ENCODE measurements at places on chromosomes 3 and 15.

DNA sequence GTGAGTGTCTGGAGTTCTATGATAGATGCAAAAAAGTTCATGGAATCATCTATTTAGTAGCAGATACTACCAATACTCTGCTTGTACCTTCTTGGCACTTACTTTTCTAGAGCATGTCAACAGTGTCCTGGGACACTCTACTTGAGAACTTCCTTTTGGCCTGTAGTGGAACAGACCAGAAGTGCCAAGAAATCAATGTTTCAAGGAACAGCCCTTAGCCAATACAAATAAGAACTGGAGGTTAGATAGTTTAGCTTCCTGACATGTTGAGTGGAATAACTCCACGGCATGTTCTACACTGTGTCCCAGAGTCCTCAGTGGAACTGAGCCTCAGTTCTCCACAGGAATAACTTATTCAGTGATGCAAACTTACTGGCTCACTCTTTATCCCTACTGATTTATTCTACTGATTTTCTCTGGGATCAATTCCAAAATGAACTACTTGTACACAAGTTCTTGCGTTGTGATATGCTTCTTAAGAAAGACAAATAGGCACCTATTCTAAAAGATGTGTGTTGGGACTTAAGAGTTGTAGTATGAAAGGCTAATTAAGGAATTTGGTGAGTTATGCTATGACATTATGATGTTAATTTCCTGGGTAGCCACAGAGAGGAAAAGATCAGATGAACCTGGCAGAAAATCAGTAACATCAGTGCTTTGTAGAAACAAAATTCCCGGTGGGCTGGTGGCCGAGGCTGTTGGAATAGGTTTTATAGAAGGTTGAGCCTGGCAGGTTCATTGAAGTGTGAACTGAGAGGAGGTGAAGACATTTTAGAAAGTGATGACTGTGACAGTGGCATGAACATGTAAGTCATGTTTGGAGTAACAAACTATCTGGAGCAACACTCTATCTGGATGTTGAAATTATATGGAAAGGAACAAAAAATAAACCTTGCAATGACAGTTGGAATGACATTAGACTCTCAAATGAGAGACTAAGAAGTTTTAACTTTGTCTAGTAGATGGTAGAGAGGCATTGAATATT is 101.8 kb upstream of the RBMS3 start:
- DNase-seq = no peak

- no peak for DNase-seq
These were observed 299.7 kb upstream of the LMCD1 start for GRCh38 chr3:8201886-8202285.

GRCh38 chr3:133210656-133211055 is 172.5 kb downstream of the TMEM108 start:
- no peak for DNase-seq

DNA sequence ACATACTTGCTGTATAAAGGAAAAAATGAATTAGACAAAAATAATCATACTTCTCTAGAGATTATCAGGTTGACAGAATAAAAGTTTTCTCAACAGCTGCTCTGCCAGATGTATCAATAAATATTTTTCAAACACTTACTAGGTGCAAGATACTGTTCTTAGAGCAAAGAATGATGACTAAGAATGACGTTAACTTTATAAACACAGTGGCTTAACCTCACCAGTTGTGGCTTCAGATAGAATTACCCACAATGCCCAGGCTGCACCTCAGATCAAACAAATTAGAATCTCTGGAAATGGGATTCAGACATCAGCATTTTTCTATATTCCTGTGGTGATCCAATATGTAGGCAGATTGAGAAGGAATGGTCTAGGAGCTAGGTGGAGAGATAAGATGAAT is 422.4 kb upstream of the ATP11B start:
- no peak for DNase-seq

- no peak for DNase-seq
These were observed 1.8 kb upstream of the ZSCAN2 start for GRCh38 chr15:84598993-84599392.

DNA sequence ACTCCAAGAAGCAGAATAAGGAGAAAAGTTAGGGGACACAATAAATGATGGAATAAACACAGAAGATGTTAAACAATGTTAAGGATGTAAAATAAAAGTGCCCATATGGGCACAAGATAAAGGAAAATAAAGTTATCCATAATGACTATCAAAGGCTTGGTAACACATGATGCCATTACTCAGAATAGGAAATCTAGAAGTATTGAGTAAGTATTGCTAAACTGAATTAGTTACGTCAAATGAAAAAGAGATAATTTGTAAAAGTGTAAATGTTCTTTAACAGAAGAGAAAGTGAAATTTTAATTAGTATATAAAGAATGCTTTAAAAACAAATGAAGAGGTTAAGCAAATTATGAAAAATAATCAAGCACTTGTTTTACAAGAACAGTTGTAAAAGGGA is 6.7 kb downstream of the COPS2 start:
- no peak for DNase-seq

DNA sequence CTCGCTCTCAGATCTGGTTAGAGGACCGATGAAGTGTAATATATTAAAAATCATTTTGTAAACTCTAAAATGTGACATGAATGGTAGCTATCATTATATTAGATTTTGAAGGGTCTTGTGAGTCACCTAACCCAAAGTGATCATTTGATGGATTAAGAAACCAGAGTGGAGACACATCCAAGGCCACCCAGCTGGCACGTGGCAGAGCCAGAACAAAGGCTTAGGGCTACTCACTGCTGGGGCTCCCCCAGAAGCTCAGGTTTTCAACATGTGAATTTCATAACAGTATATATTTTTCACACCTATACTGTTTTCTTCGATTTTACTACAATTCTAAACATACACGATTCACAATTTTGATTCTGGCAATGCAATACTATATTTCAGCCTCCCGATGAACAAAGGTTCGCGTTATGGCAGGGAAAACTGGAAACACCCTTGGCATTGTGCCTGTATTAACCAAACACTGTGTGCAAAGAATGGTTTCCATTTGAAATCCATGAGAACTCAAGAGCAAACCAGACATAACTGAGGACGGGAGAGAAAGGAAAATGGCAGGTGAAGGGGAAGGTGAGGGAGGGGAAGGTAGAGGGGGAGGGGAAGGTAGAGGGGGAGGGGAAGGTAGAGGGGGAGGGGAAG is 88.9 kb downstream of the ADAMTS17 start:
- no peak for DNase-seq

DNA sequence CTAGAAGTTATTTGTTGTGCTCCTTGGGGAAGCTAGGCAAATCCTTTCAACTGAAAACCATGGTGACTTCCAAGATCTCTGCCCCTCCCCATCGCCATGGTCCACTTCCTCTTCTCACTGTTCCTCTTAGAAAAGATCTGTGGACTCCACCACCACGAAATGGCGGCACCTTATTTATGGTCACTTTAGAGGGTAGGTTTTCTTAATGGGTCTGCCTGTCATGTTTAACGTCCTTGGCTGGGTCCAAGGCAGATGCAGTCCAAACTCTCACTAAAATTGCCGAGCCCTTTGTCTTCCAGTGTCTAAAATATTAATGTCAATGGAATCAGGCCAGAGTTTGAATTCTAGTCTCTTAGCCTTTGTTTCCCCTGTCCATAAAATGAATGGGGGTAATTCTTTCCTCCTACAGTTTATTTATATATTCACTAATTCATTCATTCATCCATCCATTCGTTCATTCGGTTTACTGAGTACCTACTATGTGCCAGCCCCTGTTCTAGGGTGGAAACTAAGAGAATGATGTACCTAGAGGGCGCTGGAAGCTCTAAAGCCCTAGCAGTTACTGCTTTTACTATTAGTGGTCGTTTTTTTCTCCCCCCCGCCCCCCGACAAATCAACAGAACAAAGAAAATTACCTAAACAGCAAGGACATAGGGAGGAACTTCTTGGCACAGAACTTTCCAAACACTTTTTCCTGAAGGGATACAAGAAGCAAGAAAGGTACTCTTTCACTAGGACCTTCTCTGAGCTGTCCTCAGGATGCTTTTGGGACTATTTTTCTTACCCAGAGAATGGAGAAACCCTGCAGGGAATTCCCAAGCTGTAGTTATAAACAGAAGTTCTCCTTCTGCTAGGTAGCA is 657 bp downstream of the PATL2 start:
- no peak for DNase-seq

DNA sequence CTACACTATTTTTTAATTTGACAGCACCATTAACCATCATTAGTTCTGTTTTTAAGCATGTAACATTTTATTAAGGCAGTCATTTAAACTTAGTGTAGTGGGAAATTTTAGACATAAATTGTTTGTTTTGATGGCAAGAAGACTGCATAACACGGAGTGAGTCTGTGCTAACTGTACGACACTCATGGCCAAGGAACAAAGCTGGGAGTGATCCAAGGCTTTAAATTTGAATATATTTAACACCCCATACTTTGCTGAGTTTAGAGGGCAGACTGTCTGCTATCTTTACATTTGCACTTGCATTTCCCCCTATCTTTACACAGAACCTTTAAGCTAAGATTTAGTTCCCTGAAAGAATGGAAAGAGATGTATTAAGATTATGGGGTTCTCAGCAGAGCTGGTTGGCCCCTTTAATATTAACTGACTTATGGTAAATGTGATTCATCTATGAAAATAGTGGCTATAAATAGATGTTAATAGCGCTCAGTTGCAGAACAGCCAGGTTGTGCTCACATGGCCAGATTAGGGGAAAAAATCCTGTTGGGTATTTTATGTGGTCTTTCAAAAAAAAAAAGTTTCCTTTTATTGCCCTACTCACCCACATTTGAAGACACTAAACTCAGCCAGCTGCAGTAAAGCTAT is 120.7 kb downstream of the CMSS1 start:
- no peak for DNase-seq

DNA sequence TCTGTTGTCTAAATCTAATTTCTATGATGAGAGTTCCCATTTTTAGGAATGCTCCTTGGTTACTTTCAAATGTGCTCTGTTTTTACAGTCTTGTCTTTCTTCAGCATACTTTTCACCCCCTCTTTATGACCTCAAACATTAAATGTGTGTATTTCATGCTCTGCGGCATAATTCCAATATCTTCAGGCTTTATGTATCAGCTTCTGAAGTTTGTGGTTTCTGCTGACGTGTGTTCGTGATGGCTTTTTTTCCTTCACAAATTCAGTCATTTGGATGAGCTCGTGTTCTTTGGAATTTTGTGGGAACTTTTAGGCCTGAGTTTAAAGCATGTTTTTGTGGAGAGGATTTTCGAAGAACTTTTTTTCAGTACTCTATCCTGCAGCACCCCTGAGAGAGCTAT is 97.7 kb upstream of the CHRNA7 start:
- no peak for DNase-seq

GRCh38 chr3:58621086-58621830 is 44.1 kb upstream of the FAM107A start:
- DNase-seq = no peak

DNA sequence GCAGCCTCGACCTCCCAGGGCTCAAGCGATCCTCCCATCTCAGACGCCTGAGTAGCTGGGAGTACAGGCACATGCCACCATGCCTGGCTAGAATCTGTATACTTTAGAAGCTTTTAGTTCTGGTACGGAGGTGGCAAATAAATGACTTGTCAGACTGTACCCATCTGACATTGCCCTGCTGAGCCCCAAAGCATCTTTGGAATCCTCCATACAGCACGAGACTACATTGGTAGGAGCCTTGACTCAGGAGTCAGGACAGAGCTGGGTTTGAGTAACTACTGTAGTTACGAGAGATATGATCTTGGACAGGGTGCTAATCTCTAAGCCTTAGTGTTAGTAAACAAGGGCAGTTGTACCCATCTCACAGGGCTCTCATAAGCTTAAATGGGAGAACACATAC is 67.8 kb upstream of the NPHP3 start:
- DNase-seq = no peak

GRCh38 chr3:186538779-186539178 is 5.4 kb downstream of the CRYGS start:
- no peak for DNase-seq

DNA sequence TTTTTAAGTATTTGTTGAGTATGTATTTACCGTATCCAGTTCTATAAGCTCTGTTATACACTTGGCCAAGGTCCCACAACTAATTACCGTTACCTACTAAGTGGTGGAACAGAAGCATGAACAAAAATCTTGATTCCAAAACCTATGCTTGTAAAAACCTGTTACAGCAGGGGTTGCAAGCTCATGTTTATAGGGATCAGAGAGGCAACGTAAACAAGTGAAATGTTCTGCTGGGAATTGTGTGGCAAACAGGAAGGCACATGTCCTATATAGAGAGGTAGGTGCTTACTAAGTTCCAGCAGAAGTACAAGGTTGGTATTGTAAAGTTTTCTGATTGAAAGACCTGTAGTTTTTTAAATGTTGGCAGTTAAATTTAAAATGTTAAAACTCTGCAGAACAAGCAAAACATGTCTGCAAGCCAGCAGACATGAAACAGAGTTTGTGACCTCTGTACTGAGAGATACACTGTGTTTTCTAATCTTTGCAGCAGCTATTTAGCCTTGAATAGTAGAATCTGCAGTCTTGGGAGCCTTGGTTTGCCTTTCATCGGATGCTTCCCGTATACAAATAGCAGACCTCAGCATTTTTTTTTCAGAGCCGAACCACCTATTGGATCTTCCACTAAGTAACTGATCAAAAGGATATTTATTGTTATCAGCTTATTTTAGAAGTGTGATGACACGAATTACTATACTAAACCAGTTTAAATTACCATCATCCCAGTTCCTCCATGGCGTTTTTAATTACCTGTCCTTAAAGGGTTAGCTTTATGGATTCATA is 11.4 kb downstream of the IREB2 start:
- DNase-seq = no peak

DNA sequence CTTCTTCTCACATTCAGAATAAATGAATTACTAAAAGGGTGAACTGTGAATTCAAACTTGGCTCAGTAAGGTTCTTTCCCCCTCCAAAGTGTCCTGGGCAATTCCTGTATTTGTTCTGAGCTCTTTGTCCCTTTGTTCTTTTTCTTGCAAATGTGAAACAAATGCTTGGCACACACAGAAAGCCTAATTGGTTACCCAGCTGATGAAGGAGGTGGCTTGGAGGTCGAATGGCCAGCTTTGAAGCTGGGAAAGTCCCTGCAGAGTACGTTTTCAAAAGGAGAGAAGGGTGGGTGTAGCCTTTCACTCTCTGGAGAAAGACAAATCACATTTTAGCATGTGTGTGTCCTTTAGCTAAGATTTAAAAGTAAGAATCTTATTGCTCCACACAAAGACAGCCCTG is 154.4 kb downstream of the PEX5L start:
- no peak for DNase-seq

DNA sequence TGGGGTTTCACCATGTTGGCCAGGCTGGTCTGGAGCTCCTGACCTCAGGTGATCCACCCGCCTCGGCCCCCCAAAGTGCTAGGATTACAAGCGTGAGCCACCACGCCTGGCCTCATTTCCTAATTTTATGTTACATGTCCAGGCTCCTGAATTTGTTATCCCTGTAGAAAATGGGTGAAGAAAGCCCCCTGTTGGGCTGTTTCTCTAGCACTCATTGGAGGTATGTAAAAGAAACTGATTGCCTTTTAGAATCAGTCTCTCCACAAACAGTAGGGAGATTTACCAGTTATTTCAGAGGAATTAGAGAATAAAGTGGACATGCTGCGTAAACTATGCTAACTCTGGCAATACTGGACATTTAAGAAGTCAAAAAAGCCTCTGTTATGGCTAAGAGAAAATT is 364.1 kb upstream of the TBL1XR1 start:
- DNase-seq = no peak
